ENCODE measurements at places on chromosomes 1 and 21.

DNA sequence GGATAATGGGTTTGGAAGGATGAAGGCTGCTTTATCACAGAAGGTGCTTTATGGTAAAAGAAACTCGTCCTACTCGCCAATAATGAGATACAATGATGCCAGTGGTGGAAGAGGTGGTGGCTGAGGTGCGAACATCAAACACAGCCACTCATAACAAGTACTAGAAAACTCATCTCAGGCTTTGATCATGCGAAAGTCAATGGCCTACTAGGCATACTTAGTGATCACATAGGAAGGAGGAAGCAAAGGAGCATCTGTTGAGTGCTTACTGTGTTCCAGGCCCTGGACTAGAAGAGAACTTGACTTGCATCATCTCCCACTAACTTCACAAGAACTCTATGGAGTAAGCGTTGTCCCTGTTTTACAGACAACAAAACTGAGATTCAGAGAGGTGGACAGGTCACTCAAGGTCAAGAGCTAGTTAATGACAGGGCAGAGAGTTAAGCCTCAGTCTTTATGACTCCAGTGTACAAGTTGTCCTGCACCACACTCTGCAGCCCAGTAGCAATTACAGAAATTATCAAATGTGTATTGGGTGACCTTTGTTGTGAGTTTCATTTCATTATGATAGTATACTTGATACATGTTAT, 33.6 kb downstream of the RUNX1 start:
- DNase-seq, result no peak

DNA sequence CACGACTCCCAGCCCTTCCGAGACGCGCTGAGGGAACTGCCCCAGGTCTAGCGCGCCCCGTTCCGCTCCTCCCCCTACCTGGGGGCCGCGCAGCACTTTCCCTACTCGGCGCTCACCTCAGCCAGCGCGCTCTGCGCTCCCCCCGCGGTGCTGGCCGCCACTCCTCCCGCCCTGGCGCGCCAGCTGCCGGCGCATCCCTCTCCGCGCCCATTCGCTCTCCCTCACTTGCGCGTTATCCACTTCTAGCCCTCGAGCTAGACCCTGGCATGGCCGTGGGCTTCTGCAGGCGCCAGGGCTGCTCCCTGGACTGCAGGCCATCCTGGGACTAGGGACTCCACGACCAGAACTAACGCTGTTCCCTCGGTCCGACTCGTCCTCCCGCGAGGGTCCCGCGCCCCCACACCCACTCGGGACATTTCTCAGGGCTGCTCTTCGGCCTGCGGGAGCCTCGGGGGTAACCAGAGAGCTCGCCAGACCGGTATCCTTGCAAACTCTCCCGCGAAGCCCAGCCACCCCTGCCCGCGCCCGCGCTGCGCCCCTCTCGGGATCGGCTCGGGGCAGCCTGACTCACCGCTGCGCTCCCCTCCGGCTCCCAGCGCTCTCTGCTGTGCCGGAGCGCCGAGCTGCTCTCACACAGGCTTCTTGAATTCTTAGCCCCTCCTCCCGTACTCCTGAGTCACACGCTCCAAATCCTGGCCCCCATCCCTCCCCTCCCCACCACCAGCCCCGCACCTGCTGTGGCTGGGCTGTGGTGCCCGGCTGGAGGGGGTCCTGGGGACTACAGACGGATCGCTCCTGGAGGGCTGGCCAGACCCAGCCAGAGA, at the start of gene NGF:
NGF (minus strand) TSS at position 617 of the 824 bp plus-strand sequence. CDS start 51,454 bp downstream, outside the sequence.
- no peak for DNase-seq

GRCh38 chr1:26166719-26167281, 2.0 kb downstream of the C1orf232 start:
- no peak for DNase-seq

DNA sequence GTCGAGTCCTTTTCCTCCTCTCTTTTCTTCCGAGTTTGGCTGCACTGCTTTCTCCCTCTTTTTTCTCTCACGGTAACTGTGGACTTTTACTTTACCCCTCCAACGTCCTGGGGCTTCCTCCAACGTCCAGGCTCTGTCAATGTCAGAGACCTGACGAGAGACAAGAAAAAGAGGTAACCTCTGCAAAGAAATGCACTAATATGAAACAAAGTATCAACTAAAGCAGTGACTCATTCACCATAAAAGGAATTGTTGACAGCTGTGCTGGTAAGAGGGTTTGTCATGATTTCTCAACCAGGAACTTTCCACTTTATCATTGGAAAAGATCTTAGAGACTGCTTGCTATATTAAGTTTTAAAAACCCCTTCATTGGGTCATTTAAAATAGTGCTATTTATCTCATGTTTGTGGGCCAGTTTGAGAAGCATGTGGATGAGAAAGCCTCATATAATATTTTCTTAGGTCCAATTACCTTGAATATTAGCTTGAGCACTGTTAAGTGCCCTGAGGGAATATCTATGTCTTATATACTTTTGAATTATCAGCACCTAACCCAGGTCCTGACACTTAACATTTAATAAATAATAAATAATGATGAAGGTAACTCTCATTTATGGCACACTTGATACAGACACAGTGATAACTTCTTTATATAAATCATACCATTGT, at the start of gene GBP2:
GBP2 (minus strand) TSS at position 202 of the 668 bp plus-strand sequence. CDS start 4,148 bp downstream, outside the sequence.
- no peak for DNase-seq

- DNase-seq, result no peak
These were observed 27.1 kb downstream of the RNF115 start for GRCh38 chr1:145796753-145797152.

DNA sequence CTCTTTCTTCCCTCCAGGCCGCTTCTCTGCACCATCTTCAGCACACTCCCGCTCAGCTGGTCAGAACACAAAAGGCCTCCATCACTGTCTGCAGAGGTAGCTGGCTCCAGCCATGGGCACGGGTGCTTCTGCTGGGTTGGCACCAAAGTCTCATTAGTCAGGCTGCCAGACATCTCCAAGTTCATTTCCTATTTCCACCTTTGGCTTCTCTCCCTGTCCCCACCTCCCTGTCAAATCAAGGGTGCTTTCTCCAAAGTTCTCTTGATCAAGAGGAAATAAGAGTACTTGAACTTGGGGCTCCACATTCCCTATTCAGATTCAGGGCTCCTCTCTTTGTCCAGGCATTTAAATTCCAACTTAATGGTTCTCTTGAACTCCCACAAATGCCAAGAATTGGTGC, 33.9 kb upstream of the GRIK3 start:
- no peak for DNase-seq

DNA sequence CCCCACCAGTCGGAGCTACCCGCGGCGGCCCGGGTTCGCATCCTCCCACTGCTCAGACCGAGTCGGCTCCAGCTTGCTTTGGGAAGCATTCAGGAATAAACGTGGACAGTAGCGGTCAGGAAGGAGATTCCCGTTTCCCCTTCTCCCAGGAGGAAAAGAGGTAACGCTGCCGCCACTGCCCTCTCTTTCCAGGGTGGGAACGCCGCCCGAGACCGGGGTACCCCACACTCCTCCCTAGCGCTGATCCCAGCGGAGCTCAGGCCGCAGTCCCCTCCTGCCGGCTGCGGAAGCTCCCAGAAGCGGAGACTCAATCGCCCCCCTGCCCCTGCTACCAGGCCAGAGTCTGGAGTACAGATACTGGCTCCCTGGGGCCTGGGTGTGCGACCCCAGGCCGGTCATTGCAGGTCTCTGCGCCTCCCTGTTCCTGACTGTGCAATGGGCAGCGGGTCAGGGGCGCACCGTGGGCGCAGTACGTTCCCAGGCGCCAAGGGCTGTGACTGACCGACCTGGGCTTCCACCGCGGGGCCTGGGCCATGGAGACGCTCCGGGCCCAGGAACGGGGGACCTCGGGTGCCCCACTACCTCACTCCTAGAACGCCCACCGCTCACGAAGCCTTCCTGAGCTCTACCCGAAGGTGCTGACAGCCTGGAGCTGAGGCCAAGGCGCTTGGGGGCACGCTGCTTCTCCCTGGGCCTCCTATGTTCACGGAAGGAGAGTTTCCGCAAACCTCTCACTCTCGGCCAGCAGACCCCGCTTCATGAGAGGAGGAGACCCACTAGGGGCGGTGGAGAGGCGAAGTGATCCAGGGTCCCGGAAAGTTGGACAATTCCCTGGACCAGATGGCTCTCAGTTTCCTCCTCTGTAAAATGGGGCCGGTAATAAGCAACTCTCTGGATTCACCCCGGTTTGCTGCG, 7.8 kb downstream of the DMRTA2 start:
- no peak for DNase-seq

GRCh38 chr1:91884459-91885212, 1.3 kb downstream of the TGFBR3 start:
- DNase-seq, result no peak

DNA sequence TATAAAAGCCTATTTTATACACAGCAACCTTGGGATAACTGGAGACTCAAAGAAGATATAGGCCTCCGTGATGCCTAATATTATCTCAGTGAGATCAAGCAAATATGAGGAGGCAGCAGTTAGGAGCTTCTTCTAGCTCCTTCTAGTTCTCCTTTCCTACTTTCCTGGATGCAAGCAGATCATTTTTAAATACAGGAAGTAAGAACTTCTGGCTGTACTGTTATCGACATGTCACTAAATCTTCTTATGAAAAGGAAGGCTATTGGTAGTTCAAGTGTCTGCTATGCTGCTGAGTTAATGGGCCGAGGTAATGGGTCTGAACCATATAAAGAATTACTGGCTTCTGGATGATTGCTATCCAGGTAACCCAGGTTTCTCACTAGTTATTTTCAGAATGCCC, 15.9 kb downstream of the HSPA13 start:
- no peak for DNase-seq

DNA sequence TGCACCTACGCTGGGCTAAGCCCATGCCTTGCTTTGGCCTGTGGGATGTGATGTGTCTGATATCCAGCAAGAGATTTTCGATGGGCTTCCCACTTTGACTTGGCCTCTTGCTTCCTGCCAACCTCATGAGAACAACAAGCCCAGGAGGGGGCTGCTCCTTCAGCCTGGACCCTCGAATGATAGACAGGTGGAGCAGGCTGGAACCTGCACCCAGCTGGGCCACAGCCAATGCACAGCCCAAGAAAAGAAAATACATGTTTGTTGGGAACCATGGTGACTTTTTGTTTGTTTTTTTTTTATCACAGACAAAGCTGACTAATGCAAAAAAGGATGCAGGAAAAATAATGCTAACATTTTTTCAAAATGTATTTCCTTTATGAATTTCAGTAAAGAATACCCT, 144.3 kb downstream of the LMX1A start:
- no peak for DNase-seq

DNA sequence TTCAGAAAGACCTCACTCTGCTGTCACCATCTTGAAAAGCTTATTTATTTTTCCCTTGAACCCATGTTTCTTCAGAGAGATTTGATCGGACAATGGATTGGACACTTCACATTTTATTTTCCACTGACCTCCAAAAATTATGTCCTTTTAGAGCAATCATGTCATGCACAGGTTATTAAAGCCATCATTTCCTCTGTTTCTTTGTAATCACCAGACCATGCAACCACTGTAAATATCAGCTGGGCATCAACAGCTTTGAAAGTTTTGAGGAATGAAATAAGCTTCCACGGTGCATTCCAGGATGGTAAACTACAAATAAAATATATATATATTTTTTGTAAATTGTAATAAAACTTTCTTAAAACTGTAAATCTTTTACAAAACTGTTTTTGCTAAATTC, 144.1 kb upstream of the ADAMTS5 start:
- DNase-seq, result no peak

- no peak for DNase-seq
These were observed 69.3 kb downstream of the SKI start for GRCh38 chr1:2297246-2298011.

- DNase-seq, result no peak
These were observed 110.3 kb downstream of the LTN1 start for GRCh38 chr21:28882345-28882744.

GRCh38 chr21:33993286-33994231, 78.0 kb upstream of the ATP5PO start:
- DNase-seq, result no peak

- DNase-seq, result no peak
These were observed 8.2 kb downstream of the CTPS1 start for GRCh38 chr1:40987439-40988276.

DNA sequence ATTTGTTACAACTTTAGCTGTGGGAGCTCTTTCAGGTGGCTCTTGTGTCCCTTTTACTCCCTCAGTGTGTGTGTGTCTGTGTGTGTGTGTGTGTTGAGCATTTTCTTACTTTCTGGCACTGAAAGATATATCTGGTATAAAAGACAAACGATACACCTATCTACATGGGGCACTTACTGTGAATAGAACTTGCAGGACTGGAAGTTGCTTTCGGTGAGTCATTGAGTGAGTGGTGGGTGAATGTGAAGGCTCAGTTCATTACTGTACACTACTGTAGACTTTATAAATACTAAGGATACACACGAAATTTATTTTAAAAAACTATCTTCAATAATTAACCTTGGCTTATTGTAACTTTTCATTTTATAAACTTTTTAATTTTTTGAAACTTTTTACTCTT, 38.7 kb downstream of the BTBD8 start:
- DNase-seq, result no peak

GRCh38 chr1:161502641-161503393, 2.4 kb upstream of the FCGR2A start:
- DNase-seq, result no peak

GRCh38 chr1:174333437-174333836, 114.3 kb upstream of the GPR52 start:
- no peak for DNase-seq

DNA sequence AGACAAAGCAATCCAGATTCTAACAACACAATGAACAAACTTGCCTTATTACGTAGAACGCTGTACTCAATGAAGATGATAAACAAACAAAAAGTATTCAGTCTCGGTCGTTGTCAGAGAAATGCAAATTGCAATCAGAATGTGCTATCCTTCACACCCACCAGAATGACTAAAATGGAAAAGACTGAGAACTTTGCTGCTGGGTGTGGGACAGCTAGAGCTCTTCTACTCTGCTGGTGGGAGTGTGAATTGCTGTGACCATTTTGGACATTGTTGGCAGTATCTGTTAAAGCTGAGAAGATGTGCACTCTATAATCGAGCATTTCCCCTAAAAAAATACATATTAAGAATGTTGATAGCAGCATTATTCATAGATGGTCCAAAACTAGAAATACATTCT, 111.4 kb downstream of the PEX14 start:
- no peak for DNase-seq

DNA sequence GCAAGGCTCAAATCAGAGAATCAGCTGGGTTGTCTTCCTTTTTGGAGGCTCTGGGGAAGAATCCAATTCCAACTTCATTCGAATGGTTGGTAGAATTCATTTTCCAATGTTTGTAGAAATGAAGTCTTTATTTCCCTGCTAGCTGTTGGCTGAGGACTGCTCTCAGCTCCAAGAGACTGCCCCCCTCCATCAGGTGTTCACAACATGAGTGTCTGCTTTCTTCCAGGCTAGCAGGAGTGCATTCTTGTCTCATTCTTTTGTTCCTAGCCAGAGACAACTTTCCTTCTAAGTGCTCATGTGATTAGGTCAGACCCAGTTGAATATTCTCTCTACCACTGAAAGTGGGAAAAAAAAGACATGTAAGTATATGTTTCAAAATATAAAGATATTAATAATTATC, 95.2 kb downstream of the HLX start:
- no peak for DNase-seq

- DNase-seq, result no peak
These were observed 31.6 kb upstream of the ARHGEF10L start for GRCh38 chr1:17507915-17508314.

- no peak for DNase-seq
These were observed 26.5 kb upstream of the MTR start for GRCh38 chr1:236768601-236769000.

GRCh38 chr21:34857874-34858273, 189.1 kb downstream of the CLIC6 start:
- DNase-seq, result no peak

- DNase-seq, result no peak
These were observed 13.7 kb downstream of the KLHDC8A start for GRCh38 chr1:205342986-205343385.

GRCh38 chr1:201582705-201583442, 43.9 kb downstream of the NAV1 start:
- DNase-seq, result no peak
